ENCODE measurements at places on chromosomes 4 and X. TPM values are rescaled to one million over a fixed set of nuclear protein-coding genes. Genes with fewer than 3 reads are reported as not detected.

Gene ELK1
- total RNA-seq: 37.3 TPM

Gene GRPR
- not detected for total RNA-seq

Gene LEF1
- total RNA-seq: not detected

Gene ANXA3
- 25.8 TPM for total RNA-seq

Gene KLKB1
- total RNA-seq: not detected
